Kidney capillary endothelial cell (primary cell): ENCODE measurements at places on chromosomes 7 and 10.

DNA sequence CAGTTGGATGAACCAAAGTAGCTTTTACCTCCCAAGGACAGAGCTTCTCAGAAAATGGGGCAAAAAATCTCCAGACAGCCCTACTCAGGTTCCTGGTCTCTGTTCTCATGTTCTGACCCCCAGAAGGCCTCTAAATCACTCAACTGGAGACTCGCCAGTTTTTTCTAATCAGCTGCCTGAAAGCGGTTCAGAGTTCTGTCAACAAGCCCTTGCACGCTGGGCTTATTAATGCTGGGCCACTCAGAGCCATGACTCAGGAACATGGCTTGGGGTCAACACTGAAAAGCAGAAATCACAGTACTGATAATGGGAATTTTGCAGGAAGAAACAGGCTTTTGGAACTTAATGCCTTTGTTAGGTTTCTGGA is 15.3 kb downstream of the ECHDC3 start:
- no peak for DNase-seq

DNA sequence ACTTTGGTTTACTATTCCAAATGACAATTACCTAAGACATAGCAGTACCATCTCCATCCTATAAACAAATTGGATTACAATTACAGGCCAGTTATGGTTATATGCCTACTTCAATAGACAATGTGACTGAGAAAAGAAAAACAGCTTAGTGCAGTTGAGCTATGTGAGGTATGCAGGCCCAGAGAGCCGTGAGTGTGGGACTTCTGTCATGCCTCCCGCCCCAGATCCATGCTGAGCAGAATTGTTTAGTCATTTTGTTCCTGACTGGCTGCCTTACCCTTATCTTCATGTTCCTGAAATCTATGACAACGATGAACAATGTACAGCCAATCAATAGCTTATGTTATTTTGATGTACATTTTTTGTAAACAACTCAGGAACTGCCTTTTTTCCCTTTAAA is 21.7 kb downstream of the LARP4B start:
- DNase-seq, result no peak

- no peak for DNase-seq
Measured at GRCh38 chr7:7535691-7536090, at the start of gene COL28A1. Gene COL28A1 (minus strand): TSS chr7:7535873. CDS start chr7:7532875, 2,998 bp downstream.

- no peak for DNase-seq
Measured at GRCh38 chr10:99630991-99631390, 10.8 kb upstream of the SLC25A28 start.

GRCh38 chr10:122557516-122557915 is 3.0 kb upstream of the DMBT1 start:
- no peak for DNase-seq

DNA sequence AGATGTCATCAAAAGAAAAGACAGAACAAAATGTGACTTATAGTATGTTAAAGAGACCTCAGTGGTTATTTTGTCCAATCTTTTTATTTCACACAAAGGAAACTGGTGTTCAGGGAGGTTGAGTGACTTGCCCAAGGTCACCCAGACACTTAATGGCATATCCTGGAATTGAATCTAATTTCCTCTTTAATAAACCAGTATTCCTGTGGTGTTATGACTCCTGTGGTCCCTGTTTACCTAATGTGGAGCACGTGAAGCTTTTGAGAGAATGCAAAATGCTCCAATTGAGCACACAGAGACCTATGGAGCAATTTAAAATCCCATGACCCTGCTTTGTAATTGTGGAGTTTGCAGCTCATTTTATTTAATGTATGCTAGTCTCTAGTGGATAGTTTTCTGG is 251.9 kb downstream of the REEP3 start:
- DNase-seq, result no peak
